ENCODE measurements at places on chromosomes 2 and 18.

DNA sequence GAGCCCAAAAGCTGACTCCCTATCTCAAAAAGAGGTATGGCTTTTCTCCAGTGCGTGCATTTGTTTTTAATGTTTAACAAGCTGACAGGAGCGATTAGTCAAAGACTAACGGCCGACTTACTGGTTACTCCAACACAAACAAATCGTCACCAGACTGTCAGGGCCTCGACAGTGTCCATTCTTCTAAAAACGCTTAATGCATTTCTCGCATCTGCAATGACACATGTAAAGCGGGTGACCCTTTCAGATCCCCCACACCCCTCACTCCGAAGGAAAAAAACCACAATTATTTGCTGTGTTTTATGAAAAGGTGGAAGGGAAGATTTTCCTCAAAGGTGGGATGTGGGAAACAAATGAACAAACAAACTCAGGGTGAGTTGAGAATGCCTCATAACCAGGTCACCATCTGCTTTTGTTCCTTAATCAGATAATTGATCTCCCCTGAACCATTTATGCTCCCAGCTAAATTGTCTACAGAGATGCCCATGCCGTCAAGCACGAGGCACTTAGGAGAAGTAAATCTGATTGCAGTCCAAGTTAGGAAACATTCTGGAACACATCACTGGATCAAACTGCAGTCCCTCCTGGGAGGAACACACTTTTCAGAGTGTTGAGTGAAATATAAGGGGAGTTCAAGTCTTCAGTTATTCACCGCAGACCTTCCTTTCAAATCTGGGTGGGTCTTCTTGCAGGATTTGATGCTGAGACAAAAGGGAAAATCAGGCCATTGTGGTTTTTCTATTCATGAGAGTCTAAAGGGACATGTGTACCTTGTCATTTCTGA is 340.8 kb downstream of the CMPK2 start:
- peak; percentile 20 for DNase-seq

- DNase-seq, result peak; percentile 92
Measured at GRCh38 chr2:207133458-207133819, 32.3 kb downstream of the KLF7 start.

DNA sequence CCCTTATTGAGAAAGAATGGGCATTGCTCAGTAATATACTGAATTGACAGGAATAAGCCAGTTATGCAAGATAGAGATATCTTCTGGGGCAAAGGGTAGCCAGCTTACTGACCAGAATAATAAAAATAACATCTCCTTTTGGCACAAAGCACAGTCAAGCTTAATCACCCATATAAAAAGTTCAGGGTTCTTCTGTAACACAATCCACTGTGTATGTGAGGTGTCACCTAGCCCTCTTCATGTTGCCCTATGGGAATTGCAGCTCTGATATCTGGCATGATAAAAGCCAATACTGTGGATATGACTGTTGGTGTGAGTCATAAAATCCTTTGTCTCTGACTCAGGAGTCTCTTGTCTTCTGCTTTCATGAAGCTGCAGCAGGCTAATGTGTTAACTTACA is 90.8 kb downstream of the DSEL start:
- DNase-seq, result no peak

DNA sequence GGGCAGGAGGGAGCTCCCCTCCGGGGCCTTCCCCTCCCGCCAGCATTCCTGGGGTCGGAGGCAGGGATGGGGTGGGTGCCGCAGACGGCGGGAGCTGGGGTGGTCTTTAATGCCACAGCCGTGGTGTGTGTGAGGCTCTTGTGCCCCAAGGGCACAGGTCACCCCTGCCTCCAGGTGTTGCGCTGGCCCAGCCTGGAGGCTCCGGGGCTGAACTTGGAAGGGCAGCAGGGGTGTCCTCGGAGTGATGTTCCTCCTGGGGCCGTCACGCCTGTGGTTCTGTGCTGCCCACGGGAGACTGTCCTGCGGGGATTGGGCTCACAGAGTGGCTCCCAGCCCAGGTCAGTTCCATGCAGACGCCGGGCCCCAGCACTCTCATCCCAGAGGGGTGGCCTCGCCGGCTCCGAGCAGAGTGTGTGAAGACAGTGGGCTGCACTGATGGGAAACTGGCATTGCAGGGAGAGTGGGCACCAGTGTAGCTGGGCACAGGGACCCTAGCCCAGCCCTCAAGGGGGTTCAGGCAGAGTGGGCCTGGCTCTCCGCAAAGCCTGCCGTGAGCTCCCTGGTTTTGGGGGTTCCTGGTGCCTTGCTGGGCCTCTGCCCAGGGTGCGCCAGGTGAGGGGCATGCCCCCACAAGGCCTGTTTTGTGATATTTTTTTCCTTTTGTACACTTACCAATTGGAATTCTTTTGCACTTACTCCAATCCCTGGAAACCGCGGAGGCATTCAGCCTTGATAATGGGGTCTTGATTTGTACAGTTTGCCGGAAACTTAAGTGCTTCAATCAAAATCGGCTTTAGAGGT is 56.7 kb downstream of the NFATC1 start:
- no peak for DNase-seq

- DNase-seq, result no peak
Measured at GRCh38 chr18:23569299-23570063, 16.8 kb downstream of the NPC1 start.

- no peak for DNase-seq
Measured at GRCh38 chr2:42513252-42513918, 19.6 kb upstream of the KCNG3 start.

DNA sequence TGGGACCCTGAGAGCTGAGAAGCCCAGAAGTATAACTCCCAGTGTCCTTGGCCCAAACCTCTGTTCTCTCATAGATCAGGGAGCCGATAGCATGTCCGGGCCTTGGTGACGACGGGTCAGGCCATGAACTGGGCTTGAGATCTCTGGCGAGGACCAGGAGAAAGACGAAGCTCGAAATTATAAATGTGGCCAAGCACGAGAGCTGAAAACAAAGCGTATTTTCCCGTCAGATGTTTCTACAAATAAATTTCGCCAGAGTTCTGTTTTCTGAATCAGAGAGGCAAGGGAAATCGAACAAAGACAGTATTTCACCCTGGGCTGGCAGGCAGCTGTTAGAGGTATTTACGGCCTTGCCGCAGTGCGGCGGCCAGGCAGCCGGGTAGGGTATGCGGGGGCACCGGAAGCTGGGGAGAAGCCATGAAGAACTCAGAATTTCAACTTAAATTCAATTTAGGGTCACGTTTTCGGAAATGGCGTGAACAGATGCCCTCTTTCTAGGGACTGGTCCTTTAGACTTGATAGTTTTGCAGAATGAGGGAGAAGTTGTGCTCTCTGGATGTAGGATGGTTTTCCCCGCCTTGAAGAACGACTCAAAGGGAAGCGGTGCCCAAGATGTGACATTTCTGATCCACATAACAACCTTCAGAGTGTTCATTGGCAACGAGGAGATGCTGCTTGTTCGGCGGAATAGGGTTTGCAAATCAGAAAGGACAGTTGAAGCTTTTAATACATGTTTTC is 9.6 kb downstream of the HOXD8 start:
- DNase-seq, result no peak

GRCh38 chr18:657311-658000 is at the start of gene TYMS:
TSS of gene TYMS (plus strand) at chr18:657653. CDS start at chr18:657743, 90 bp downstream.
- DNase-seq, result peak; percentile 90

DNA sequence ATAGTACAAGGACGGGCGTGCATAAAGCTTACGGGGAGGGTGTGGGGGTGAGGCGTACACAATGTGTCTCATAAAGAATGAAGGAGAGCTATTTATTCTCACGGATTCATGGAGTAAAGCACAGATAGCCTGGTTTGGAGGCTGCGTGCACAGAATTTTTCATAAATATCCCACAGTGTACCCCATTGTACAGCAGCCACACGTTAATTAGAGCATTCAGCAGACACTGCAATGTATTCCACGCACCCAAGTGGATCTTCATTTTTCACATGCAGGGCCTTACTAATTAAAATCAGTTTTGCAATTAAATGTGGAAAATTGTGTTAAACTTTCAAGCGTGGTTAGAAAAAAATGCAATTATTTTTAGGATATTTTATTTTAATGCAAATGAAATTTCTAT is 227.7 kb upstream of the PXDN start:
- no peak for DNase-seq

DNA sequence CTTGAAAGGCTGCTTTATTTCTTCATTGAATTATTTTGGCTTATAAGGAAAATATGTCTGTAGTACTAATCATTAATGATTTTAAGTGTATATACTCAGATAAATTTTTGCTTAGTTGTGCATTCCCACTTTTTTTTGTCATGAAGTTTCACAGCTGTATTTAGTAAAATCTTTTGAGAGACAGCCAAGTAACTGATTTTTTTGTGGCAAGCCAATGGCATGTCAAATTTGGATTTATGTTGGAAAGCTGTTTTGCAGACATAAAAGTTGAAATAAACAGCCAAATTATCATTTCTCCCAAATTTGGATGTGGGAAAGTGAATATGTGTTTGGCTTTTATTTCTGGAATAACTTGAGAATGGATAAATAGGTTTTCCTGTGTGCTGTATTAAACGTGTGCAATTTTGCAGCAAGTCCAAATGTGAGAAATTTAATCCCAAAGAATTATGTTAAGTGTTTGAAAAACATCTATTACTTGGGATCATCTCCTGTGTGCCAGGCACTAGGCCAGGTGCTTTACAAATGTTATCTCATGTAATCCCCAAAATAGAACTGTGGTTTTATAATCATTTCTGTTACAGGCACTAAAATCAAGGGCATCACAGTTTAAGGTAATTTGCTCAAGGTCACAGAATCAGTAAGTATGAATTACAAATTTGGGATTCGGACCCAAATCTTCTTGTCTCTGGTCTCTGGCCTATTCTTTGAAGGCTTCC is 160.4 kb downstream of the PTPRM start:
- no peak for DNase-seq

- DNase-seq, result no peak
Measured at GRCh38 chr2:161136696-161137324, 23.4 kb upstream of the TANK start.

Measured in NCI-H2171 (cell line).